Suppressor macrophage treated with lipopolysaccharide for 1 hour (primary cell): ENCODE measurements at places on chromosomes 2 and 18.

- DNase-seq, result no peak
These were observed 109.1 kb upstream of the OTOS start for GRCh38 chr2:240249423-240250149.

DNA sequence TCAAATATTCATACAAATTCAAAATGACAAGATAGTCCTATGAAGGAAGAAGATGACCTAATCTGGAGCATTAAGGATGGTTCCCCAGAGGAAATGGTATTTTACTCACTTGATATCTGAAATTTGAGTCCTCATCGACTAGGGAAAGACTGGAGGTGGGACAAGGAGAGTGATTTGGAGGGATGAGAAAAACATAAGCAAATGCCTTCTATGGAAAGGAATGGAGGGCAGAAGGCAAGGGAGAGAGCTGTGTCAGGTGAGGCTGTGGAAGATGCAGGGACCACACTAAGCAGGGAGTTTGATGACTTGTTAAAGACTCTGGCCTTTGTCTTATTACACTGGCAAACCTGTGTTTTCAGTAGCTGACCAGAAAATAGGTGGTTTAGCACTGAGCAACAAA lies 38.4 kb downstream of the CALCRL start:
- no peak for DNase-seq

- peak; percentile 95 for DNase-seq
These were observed 2.2 kb upstream of the RRM2 start for GRCh38 chr2:10120158-10120876.

DNA sequence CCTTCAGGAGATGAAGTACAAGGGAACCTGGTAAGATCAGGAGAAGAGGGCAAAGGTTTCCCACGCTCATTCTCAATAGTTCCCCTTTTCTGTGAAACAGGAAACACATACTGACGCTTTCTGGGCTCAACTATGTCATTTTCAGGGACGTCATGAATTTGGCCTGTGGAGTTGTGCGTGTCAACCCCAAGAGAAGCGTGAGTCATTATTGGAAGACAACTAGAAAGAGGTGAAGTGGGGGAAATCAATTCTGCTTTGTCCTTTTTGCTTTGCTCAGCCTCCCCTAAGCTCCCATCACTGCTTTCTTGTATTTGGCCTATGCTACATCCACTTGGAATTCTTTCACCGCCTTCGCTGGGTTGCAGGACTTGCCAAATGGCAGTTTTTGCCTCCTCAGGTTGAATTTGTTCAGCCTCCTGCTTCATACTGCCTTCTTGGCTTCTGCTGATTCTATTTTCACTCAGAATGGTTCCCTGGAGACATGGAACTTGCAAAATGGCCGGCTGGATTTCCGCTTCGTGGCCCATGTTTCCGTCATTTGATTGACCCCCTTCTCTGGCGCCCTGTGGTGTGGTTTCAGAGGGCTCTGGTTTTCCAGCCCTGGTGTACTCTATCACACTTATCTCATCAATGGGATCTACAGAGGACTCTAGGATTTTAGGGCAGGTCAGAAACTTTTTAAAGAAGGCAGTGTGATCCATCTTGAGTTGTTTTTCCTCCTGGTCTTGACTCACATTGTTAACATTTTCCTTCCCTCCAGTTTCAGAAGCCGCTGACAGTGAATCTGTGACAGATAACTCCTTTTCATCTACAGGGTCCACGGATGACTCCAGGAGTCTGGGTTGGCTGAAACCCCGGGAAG lies 93.3 kb downstream of the ALPK2 start:
- peak; percentile 99 for DNase-seq

- DNase-seq, result no peak
These were observed 11.8 kb upstream of the GNLY start for GRCh38 chr2:85682378-85682777.

DNA sequence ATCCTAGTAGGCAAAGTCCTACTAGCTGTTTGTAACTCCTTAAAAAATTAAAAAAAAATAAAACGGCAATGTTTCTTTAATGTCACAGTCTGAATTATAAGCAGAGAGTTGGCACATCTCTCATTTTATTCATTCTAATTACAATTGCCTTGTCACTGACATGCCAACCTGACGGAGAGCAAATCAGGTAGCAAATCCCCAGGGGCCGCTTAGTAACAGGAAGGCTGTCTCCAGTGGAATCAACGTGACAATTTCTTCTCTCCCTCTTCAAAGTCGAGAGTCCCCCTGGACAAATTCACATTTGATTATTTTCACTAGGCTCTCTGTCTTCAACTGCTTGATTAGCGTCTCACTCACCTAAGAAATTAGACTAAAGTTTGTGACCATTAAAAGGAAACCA lies 1598.9 kb upstream of the PIK3C3 start:
- no peak for DNase-seq

DNA sequence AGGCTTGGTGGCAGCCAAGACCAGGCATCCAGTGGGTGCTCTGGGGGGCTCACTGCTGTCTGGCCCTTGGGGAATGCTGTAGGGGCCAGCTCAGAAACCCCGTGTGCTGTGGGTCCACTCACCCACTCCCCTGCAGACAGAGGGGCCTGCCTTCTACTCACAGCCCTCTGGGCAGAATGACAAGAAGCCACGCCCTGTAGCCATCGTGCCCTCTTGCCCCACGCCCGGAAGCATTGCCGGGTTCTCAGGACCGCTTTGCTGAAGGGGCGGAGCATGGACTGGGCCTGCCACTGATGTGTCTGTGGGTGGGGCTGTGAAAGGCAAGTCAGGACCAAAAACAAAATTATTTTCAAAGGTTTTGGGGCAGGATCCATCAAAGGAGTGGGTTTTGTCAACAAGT lies 27.8 kb downstream of the GLI2 start:
- DNase-seq, result no peak

GRCh38 chr2:143514413-143514812 lies 385.2 kb downstream of the ARHGAP15 start:
- no peak for DNase-seq

- DNase-seq, result no peak
These were observed 79.6 kb upstream of the LCLAT1 start for GRCh38 chr2:30367232-30368070.

DNA sequence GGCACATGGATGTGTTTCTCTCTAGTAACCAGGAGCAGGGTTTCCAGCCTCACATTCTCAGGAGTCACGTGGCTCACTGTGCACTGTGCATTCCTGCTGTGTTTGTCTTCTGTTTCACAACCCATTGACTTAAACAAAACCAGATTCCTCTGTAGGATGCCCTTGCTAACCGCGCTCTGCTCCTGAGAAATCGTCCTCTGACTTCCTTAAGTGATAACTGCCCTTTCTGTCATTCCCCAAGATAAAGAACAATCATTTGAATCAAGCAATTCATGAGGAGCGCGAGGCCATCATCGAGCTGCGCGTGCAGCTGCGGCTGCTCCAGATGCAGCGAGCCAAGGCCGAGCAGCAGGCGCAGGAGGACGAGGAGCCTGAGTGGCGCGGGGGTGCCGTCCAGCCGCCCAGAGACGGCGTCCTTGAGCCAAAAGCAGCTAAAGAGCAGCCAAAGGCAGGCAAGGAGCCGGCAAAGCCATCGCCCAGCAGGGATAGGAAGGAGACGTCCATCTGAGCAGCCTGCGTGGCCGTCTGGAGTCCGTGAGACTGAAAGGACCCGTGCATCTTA lies 60.2 kb downstream of the RALBP1 start:
- DNase-seq, result no peak

DNA sequence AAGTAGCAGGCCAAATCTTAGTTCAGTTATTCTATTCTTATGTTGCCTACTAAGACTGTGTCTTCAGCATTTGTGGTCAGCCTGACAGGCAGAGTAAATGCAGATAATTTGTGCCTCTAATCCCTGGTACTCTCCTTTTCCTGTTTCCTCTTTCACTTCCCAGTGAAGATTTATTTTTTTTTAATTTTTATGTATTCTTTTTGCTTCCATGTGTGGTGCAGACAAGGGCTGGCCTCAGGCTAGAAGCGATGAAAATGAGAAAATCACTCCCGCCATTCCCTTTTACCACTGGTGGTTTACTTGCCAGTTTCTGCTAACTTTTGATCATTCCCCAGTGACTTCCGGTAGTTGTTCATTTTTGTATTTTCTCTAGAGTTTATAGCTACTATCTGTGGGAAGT lies 30.9 kb downstream of the DSEL start:
- no peak for DNase-seq

DNA sequence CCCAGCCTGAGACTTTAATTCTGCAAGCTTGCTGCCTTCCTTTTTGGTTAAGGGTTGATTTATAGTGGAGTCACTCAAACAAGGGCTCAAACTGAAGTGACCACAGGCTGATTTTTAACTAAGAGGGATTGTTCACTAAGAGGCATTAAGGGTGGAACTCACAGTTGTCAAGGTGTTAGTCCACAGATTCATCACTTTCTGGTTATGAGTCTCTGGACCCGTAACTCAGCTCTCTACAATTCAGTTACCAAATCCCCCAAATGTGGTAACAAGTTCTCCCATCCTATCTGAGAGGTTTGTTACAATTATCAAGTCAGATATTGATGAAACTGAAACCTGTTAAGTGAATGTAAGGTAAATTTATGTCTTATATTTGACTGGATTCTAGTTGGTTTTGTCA lies 185.9 kb upstream of the KLHL14 start:
- no peak for DNase-seq

- peak; percentile 91 for DNase-seq
These were observed 60.6 kb downstream of the SERTAD2 start for GRCh38 chr2:64593035-64593655.

DNA sequence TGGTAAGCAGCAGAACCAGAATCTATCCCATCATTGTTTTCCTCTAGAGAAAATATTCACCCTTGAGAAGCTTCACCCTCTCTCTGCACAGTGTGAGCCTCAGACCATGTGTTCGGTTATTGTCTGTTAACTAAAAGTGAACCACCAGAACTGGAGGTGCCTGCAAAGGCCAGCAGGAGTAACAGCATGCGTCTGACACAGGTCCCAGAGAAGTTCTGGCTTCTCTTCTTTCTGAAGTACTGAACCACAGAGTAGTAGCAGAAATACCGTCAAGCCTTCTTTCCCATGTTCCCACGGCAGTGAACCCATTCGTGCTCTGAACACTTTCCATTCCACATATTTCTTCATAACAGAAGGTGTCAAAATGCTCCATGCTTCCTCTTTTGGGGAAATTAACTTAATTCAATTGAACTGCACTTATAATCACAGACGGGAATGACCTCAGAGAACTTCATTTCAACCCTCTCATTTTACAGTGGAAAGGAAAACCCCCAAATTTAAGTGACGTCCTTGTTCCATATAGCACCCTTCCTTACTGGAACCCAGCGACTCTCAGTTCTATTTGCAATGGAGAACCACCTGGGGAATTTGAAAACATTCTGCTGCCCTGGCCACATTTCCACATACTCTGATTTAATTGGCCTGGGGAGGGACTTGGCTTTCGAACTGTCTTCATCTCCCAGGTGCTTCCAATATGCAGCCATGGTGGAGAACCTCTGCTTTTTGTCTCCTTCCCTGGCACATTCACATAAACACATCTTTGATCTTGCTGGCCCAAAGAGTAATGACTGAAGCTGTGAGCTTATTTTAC lies 519.1 kb downstream of the RNF144A start:
- DNase-seq, result no peak

DNA sequence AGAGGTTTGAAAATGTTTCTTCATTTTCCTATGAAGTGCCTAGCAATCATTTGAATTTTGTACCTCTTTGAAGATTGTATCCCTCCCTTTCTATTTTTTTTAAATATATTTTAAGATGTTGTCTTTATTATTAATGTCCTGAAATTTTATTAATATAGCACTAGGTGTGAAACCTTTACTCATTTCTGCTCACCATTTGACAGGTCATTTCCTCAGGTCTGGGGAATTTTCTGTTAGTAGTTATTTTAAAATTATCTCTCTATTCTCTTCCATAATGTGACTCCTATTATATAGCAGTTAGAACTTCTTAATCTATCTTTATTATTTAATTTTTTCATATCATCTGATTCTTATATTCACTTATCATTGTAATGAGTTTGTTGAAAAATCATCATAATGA lies 1038.6 kb upstream of the SLC39A10 start:
- DNase-seq, result no peak

DNA sequence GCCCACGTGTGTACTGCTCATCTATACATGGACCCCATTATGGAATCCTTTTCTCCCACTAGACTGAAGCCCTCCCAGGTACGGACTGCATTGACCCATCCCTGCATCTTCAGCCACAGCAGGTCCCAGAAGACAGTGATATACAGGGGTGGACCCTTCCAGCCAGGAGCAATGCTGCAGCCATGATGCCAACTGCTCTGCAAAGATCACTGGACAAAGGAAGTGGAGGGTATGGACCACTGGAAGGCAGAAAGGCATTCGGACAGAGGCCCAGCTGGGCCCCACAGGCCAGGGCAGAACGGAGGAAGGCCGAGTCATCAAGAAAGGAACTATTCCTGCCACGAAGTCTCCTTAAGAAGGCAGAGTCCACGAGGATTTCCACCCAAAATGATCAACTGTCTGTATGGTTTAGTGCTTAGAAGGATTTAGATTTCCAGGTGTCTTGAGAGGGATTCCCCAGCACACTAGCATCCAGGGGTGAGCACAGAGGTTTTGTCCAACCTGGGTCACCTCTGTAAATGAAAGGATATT lies 93.4 kb downstream of the TWIST2 start:
- DNase-seq, result no peak

GRCh38 chr2:73862987-73863386 lies 29.8 kb upstream of the ACTG2 start:
- no peak for DNase-seq

- DNase-seq, result no peak
These were observed 135.6 kb downstream of the CDH2 start for GRCh38 chr18:28041366-28041765.

DNA sequence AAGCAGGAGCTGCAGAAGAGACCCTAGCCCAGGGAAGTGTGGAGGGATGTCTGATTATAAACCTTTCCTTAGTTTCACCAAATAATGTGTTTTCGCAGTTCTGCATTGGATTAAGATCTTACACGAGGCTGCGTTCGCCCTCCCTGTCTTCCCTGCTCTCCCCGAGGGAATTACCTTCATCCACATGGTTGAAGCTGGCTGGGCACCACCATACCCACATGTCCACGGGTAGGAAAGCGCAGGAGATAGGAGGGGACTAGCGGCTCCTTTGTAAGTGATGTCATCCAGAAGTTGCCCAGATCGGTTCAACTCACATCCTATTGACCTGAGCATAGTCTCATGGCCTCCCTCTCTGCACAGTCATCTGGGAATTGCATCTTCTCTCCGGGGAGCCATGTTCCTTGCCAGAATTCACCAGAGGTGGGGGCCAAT lies 1.1 kb downstream of the TTL start:
- peak; percentile 59 for DNase-seq

- peak; percentile 70 for DNase-seq
These were observed 18.8 kb downstream of the COX7A2L start for GRCh38 chr2:42342061-42342794.

DNA sequence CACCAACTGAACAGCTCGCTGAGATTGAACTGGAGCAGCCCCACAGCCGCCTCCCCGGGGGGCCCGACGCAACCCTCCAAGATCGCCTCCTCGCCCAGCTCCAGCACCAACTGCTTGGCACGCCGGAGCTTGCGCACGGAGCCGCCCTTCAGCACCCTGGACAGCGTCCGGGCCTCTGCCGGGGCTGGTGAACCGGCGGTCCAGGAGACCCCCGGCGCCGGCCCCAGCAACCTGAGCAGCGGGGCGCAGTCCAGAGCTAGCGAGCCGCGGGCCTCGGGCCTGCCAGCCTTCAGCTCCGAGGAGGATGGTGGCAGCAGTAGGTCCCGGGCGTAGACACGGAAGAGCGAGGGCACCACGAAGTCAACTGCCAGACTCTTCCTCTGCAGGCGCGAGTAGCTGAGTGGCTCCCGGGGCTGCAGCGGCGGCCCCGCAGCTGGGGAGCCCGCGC lies 1.2 kb downstream of the ALK start:
- peak; percentile 57 for DNase-seq

- peak; percentile 71 for DNase-seq
These were observed 1.9 kb downstream of the TLX2 start for GRCh38 chr2:74515981-74516633.

GRCh38 chr18:11497585-11497984 lies 111.8 kb upstream of the SLC35G4 start:
- DNase-seq, result no peak
